ENCODE measurements at places on chromosomes 3 and 15. TPM values are rescaled to one million over a fixed set of nuclear protein-coding genes. Genes with fewer than 3 reads are reported as not detected.

DNA sequence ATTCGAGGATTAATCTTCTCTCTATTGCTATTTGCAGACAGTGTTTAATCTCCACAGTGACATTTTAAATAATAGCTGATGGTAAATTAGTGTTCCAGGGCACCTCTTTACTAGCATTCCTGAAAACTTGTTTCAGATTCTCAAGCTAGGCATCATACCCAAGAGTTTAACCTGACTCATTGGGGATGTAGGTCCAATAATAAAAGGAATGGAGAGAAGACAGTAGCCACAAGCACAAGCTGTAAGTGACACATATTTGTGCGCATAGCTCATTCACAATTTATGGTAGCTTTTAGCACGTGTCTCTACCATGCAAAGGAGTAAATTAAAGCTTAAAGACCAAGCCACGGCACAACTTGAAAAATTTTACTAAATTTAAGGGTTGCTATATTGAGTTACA, 171.3 kb upstream of the FAM3D start:
- no peaks in the 10 kb centered on the region for H3K4me1 ChIP-seq
- no peaks in the 10 kb centered on the region for H3K36me3 ChIP-seq
- H3K4me3 ChIP-seq: no peak overlapping the region
- no peak for DNase-seq

DNA sequence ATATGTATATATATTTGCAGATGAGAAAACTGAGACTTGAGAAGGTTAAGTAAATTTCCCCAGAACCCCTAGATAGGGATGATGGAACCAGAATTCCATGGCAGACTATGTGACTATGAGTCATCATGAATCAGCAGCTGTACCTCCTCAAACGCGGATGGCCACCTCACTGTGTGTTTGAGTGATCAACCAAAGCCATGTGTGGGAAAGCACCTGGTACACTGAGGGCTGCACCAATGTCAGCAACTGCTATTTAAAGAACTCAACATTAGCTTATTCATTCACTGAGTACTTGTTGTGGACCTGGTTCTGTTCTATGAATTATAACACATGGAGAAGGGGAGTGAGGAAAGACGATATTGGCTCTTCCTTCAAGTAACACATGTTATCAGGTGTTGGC, 377.0 kb downstream of the GAP43 start:
- no peak overlapping the region for H3K27ac ChIP-seq
- H3K36me3 ChIP-seq: no peaks in the 10 kb centered on the region
- no peak for DNase-seq

Gene BUB1B
- 71.0 TPM for total RNA-seq

Gene REC114
- not detected for total RNA-seq
